OCI-LY7 (cell line): ENCODE measurements at places on chromosomes 13 and 19.

GRCh38 chr13:27979001-27979643, 9.4 kb downstream of the URAD start:
- no peak for DNase-seq

GRCh38 chr19:4328243-4328990, 10.2 kb downstream of the STAP2 start:
- peak; percentile 22 for DNase-seq

DNA sequence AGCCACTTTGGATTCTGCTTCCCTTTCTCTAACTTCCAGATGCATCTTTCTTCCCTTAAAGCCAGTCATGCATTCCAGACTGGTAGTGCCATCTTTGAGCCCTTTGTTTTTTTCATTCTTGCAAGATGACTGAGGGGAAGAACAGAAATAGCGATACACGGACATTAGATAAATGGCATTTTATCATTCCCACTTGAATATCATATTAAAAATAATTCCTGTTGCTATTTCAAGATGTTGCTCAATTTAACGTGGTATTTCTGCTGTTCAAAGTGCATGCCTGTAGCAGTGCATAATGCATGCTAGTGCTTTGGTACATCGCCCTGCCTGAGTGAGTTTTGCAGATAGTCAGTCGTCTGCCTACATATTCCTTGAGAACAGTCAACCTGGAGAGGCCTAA, 140.6 kb upstream of the FRY start:
- DNase-seq = no peak

DNA sequence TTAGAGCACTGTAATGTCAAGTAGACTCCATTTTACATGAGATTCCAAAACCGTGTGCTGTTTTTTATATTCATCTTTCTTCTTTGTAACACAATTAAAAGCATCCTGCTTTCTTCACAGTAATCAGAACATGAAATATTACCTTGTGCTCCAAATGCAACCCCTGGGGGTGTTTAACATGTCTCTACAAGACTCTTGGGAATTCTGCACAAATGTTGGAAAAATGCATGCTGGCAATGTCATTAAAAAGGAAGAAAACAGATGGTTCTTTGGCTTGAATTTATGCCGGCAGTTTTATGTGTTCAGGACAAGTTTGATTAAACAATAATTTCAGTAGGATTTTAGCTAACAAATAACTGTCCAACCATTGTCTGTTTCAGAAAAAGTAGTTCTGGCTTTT, 159.1 kb downstream of the LIG4 start:
- no peak for DNase-seq

- DNase-seq = no peak
These were observed 1.9 kb upstream of the CACNG8 start for GRCh38 chr19:53960886-53961285.

DNA sequence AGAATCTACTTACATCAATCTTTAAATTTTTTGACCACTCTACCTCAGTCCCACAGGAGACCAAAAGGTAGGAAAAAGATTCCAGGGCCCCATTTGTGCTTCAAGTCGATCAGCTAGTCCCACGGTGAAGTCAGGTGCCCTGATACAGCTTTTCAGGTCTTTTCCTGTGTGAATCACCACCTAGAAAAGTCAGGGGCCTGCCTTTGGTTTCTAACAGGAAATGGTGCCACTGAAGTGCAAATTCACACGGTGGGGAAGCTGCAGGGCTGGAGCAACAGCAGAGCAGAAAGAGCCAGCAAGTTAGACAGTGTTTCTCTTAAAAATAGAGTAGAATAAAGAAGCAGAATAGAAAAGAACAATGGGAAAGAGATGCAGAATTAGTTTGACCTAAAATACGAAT, 107.5 kb downstream of the KLF12 start:
- peak; percentile 82 for DNase-seq

DNA sequence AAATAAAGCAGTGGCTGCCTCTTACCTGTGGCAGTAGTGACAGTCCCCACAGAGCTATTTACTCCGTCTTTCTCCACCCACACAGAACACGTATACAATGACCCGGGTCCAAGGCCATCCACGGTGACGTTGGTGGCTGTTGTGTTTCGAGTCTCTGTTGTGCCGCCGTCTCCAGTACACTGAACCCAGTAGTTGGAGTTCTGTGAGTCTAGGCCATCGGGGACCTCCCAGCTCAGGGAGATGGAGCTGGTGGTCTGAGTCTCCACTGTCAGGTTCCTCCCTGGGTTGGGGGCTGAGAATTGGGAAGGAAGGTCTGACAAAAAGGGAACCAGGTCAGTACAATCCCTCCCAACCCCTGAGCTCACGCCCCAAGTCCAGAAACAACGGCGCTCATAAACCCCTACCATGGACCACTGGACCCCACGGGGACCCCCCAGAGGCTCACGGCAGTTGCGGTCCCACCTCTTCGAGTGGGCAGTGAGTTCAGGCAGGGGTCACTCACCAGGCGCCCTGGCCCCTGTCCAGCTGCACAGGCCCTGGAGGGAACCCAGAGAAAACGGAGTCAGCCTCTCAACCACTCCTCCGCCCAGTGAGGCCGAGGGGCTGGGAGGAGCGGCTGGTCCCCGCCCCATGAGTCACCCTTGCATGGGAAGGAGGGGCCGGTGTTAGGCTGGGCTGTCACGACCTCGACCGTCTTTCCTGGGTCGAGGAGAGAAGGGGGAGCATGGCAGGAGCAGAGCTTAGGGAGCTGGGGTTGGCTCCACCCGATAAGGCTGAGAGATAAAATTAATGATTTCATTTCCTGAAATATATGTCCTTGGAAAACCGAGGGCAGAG, 2.4 kb downstream of the PTPRH start:
- no peak for DNase-seq

GRCh38 chr13:27536361-27537101, 83.8 kb downstream of the LNX2 start:
- no peak for DNase-seq

DNA sequence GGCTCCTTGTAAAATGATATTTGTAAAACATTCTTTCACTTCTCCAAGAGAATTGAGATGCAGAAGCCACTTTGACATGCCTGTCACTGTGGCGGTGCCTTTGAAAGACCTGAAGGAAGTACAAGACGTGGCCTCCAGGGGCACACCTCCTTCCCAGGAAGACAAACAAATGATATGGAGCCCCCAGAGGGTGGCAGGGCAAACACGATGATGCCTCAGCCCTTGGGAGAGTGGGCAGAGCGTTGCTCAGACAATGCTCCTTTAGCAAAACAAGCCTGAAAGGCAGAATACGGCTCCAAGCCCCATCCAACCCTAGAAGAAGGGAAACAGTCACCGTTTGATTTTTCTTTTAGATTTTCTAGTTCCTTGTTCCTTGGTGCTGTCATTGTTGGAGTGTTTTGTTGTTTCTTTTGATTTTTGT, 9.2 kb upstream of the ATP12A start:
- peak; percentile 73 for DNase-seq

- DNase-seq = no peak
These were observed 324.0 kb upstream of the SPRY2 start for GRCh38 chr13:80664950-80665349.

GRCh38 chr19:47702671-47703070, 10.6 kb upstream of the EHD2 start:
- no peak for DNase-seq

DNA sequence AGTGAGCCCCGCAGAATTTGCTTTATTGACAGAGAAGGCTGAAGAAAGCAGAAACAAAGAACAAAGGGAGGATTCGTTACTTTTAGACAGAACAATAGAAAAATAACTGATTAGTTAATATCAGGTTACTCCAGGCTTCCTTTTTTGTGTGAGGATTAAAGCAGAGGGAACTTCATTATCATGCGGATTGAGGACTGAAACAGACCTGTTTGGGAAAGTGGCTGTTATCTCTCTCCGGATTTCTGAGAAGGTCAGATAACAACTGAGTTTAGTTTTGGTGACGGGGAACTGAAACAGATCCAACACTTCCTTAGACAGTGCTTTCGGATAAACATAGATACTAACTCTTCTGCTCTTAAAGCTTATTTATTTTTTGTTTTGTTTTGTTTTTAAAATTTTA, 246.4 kb upstream of the ZNF507 start:
- DNase-seq = no peak

DNA sequence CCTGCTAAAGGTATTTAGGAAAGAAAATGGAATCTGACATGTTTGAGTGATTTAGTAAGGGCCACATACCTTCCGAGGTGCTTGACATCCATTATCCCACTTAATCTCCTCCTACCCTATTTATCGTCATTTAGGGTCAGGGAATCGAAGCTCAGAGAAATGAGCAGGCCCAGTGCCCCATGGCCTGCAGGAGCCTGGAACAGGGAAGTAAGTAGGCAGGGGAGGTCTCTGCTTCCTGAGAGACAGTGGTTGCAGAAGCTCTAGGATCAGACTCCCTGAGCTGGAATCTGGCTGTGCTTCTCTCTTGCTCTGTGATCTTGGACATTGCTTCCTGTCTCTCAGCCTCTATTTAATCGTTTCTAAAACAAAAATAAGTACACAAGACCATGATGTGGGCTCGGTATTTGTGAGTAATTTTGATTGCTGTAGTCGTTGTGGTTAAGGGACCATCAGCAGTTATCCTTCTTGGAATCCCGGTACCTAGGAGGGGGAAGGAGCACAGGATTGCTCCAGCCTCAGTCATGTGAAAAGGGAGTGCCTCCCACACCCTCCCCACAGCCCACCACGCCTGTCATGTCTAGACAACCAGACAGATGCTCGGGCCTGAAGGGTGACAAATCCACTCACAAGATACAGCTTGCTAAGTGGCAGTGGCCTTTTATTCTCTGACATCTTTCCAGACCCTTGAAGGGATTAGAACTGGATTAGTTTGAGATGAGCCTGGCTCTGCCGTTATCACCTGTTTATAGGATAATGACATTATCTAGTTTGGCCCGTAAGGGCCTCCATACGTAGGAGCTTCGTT, 169.2 kb upstream of the TSHZ3 start:
- DNase-seq = no peak

GRCh38 chr13:43872181-43872580, 7.4 kb downstream of the CCDC122 start:
- no peak for DNase-seq

DNA sequence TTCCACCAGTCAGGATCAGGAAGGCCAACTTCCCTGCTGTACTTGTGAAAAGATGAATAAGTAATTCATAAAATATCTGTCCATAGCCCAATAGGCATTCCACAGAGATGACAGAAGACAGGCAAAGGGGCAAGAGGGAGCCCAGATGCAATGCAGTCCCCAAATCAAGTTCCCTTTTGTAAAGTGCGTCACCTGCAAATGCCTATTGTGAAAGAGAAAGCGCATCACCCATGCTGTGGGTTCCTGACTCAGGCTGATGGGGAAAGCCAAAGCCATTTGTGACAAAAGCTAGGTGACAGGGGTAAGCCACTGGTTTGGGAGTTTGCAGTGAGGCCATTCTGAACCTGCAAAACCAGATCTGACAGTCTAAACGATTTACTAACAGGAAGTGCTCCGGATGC, 157.5 kb upstream of the ZNF536 start:
- DNase-seq = peak; percentile 4

GRCh38 chr13:111594606-111595005, 274.2 kb downstream of the TEX29 start:
- no peak for DNase-seq

DNA sequence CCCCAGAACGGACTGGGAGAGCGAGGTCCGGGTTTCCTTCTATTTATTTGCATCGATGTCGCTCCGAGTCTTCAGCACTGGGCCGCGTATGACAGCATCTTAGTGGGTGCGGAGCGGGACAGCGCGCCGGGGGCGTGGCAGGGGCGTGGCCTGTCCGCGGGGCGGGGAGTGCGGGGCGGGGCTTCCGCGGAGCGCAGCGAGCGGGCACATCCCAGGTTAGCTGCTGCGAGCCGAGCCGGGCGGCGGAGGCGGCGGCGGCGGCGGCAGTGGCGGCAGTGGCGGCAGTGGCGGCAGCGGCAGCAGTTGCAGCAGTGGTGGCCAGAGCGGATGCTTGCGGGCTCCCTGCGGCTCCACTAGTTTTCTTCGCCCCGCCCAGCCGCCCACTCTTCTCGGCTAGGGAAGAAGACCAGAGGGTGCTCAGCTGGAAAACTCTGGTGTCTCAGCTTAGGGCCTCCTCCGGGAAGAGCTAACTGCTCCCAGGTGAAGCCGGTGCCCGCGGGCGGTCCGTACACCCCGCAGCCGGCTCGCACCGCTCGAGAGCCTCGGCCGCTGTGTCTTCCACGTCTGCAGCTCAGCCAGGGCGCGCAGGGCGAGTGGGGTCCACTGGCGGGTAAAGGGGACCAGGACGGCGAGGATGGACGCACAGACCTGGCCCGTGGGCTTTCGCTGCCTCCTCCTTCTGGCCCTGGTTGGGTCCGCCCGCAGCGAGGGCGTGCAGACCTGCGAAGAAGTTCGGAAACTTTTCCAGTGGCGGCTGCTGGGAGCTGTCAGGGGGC, at the start of gene GPC5:
Gene GPC5 (plus strand): TSS at position 209 of the 776 bp plus-strand sequence.
- peak; percentile 86 for DNase-seq

DNA sequence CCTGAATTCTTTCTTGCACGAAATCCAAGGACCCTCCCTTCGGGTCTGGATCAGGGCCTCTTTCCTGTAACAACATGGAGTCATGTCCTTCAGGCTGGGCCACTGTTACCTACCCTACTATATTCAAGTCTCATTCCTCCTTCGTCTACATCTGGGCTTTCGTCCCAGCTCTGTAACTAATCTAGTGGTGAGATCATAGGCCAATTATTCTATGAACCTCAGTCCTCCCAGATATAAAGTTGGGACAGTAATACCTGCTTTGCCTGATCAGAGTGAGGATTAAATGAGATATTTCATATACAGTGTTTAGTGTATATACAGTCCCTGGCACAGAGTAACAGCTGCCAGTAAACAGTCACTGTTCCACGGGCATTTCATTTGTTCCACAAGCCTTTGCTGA, 48.3 kb upstream of the ATP12A start:
- DNase-seq = no peak

DNA sequence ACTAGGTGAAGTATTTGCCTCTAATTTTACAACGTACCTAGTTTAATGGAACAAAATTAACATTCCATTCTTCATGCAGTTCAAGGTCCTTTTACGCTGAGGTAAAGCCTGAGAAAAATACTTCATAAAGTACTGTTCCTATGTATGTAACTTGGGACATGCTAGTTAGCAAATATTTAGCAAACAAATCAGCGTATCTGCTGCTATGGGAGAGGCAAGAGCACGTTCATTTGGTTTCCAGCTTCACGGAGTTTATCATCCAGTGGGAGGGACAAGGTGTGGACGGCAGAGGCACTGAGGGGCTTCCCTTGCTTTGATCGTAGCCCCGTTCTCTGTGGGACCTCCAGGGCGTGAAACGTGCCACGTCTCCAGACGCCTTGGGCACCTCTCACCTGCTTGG, 248.8 kb downstream of the IRS2 start:
- no peak for DNase-seq
